Osteocyte (in vitro differentiated cells): ENCODE measurements at places on chromosomes 4 and X. TPM values are rescaled to one million over a fixed set of nuclear protein-coding genes. Genes with fewer than 3 reads are reported as not detected.
A peak's percentile ranks its signal among the peaks of the same experiment; 100 is the strongest.

FAT4 gene
- 106 and 114 TPM in 2 replicates for total RNA-seq

FGG gene
- not detected in 2 replicates for total RNA-seq

CSAG1 gene
- total RNA-seq, result not detected in 2 replicates

CFAP299 gene
- total RNA-seq, result not detected in 2 replicates

S100G gene
- not detected in 2 replicates for total RNA-seq

FGD1 gene
- total RNA-seq, result 29.0 and 29.5 TPM in 2 replicates

TMSB15A gene
- total RNA-seq, result 5.9 and 6.6 TPM in 2 replicates

PAGE4 gene
- not detected in 2 replicates for total RNA-seq

DNA sequence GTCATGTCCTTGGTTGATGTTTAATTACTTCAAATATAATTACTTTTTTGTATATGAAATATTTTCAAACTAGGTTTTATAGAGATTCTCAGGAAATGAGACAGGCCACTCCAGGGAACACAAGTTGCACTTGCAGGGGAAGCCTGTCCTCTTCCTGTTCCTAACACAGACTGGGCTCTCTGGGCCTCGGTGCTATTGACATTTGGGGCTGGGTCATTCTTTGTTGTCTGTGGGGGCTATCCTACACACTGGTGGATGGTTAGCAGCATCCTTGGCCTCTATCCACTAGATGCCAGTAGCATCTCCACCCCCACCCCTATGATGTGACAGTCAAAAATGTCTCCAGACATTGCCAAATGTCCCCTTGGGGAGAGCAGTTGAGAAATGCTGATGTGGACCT is 49.3 kb upstream of the MAP3K15 start:
- H3K27ac ChIP-seq, result no peak overlapping the region
- H3K4me3 ChIP-seq, result no peak overlapping the region
- peak; percentile 54 for DNase-seq

DNA sequence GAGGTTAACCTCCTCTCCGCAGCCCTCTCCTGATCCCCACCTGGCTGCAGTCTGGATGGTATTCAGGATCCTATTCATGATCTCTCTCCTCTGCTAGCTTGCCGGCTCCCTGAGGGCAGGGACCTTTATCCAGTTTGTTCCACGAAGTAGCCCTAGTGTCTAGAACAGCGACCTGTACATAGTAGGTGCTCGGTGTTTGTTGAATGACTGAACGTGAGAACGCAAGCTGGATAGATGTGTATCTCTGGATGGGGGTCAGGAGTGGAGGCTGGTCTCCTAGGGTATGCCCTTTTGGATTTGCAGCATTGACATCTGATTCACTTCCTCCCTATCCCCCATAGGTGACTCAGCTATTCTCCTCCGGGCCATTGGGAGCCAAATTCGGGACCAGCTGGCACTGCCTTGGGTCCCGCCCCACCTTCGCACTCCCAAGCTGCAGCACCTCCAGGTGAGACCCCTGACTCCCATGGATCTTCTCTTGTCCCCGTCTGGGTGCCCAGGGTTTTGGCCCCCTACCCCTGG is 7.3 kb downstream of the CCDC22 start:
- no peak overlapping the region for H3K27ac ChIP-seq
- no peak overlapping the region for H3K4me3 ChIP-seq
- H3K36me3 ChIP-seq, result peaks cover 7% of the 10 kb centered on the region
- no peaks in the 10 kb centered on the region for H3K4me1 ChIP-seq
- no peak for DNase-seq
- no peaks in the 10 kb centered on the region for H3K27me3 ChIP-seq

- peak; percentile 90 for DNase-seq
- H3K27ac ChIP-seq, result peak within 1 kb of the TSS; percentile 95
- H3K4me1 ChIP-seq, result peaks cover 20% of the 10 kb centered on the region
- H3K27me3 ChIP-seq, result no peaks in the 10 kb centered on the region
Observed at GRCh38 chrX:68433155-68433980, at the start of gene OPHN1. TSS of gene OPHN1 (minus strand) at chrX:68433495. CDS start at chrX:68433020, 475 bp downstream.

DNA sequence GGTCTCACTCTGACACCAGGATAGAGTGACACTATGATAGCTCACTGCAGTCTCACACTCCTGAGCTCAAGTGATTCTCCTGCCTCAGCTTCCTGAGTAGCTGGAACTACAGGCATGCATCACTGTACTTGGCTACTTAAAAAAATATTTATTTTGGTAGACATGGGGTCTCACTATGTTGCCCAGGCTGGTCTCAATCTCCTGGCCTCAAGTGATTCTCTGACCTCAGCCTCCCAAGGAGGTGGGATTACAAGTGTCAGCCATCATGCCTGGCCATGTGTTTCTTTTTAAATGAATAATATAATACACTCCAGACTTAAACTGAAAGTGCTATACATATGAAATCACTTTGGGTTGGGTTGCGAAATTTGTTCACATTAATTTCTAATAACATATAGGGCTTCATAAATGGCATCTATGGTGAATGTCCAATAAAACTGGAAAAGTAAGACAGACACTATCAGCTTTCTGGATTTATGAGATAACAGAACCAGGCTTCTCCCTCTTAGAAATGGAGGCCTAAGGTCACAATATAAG is 48.0 kb downstream of the SEC24D start:
- H3K4me3 ChIP-seq, result no peak overlapping the region
- no peak for DNase-seq
- peaks cover 43% of the 10 kb centered on the region for H3K4me1 ChIP-seq
- H3K36me3 ChIP-seq, result peaks cover 42% of the 10 kb centered on the region
- H3K27me3 ChIP-seq, result no peaks in the 10 kb centered on the region

DNA sequence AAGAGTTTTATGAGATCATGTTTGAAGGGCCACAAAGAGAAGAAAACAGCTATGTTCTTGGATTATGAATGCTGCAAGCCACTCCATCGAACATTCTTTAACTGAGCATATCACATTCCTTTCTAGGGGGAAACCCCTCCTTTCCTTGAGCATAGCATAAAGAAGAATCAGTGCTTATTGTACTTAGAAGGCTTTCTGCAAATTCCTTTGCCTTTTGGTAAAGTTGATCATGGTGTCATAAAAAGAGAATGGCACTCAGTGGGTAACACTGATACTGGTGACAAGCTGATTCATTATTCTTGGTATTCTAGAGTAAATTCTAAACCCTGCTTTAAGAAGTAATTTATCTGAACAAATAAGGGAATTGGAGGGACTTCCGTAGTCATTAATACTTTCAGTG is 88.5 kb upstream of the GPR34 start:
- no peak overlapping the region for H3K4me3 ChIP-seq
- H3K36me3 ChIP-seq, result no peaks in the 10 kb centered on the region
- H3K27ac ChIP-seq, result peak overlapping the region; percentile 27
- H3K27me3 ChIP-seq, result no peaks in the 10 kb centered on the region
- H3K4me1 ChIP-seq, result peaks cover 35% of the 10 kb centered on the region

DNA sequence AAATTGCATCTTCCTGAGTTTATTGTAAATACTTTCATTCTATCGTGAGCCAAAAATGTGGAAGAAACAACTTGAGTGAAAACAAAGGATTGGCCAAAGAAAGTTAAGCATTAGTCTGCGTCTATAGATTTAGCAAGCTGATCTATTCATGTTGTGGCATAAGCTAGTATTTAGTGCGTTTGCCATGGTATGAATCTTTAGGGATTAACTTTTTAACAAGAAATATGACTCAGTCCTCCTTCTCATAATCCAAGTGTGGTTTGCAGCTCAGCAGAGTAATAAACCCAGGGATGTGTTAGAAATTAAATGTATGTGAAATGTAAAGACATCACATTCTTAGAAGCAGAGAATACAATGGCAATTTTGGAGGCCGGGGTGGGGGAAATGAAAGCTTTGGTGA is 1110.9 kb downstream of the NLGN4X start:
- no peaks in the 10 kb centered on the region for H3K27me3 ChIP-seq
- no peaks in the 10 kb centered on the region for H3K36me3 ChIP-seq
- DNase-seq, result no peak
- no peaks in the 10 kb centered on the region for H3K4me1 ChIP-seq
- no peak overlapping the region for H3K27ac ChIP-seq

DNA sequence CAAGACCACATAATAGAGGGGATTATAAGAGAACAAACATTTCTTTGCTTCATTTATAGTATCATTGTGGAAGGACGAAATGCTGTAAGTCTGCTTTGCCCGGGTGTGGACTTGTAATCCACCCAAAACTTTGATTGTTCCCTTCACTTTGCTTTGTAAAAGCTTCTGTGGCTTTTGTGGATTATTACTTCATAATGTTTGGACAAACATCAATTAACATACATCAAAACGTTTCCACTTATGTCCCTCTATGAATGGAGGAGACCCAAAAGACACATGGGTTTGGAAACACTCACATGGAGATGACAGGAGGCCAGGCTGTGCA is 415.4 kb downstream of the SPRY1 start:
- no peak overlapping the region for H3K4me3 ChIP-seq
- H3K4me1 ChIP-seq, result peaks cover 7% of the 10 kb centered on the region
- DNase-seq, result no peak
- no peaks in the 10 kb centered on the region for H3K27me3 ChIP-seq

DNA sequence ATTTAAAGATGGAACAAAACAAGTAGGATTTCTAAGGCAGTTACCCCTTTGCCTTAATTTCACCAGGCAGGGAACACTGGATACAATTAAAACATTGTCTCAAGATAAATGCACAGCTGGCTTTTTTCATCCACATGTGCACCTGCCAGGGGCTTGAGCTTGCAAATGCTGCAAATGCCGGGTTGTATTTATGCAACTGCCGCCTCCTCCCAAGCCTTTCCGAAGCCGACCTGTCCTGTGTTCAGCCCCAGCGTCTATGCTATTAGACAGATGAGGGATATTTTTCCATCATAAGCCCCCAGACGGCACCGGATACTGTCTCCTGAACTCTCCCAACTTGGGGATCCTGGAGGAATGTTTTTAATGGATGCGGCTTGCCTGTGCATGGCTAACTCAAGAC is 251.6 kb downstream of the CRLF2 start:
- H3K4me1 ChIP-seq, result no peaks in the 10 kb centered on the region
- no peaks in the 10 kb centered on the region for H3K36me3 ChIP-seq
- H3K27me3 ChIP-seq, result no peaks in the 10 kb centered on the region
- DNase-seq, result peak; percentile 56

DNA sequence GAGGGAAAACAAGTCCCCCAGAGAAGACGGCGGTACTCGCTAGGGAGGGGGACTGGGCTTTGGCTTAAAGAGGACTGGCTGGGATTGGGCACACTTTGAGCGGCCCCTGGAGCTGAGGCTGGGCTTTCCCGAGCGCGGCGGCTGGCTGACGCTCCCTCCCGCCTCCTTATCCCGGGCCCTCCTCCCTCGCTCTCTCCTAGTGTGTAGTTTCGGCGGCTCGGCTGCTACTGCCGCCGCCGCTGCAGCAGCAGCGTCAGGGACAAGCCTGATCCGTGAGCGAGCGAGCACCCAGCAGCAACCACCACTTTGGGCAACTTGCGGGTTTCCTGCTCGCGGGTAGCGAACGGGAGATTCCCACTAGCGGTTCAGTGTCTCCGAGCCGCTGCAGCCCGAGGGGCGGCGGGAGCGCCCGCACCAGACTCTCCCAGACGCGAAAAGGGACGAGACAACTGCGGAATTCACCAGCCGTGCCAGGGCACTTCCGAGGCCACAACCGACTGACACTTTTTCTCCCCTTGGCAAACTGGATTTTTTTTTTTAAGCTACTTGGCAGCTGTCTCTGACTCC is 632 bp upstream of the PCDH7 start:
- peak overlapping the region; percentile 98 for H3K27ac ChIP-seq
- peak overlapping the region; percentile 100 for H3K4me3 ChIP-seq
- DNase-seq, result peak; percentile 93
- H3K4me1 ChIP-seq, result peaks cover 18% of the 10 kb centered on the region
- peaks cover 19% of the 10 kb centered on the region for H3K36me3 ChIP-seq

DNA sequence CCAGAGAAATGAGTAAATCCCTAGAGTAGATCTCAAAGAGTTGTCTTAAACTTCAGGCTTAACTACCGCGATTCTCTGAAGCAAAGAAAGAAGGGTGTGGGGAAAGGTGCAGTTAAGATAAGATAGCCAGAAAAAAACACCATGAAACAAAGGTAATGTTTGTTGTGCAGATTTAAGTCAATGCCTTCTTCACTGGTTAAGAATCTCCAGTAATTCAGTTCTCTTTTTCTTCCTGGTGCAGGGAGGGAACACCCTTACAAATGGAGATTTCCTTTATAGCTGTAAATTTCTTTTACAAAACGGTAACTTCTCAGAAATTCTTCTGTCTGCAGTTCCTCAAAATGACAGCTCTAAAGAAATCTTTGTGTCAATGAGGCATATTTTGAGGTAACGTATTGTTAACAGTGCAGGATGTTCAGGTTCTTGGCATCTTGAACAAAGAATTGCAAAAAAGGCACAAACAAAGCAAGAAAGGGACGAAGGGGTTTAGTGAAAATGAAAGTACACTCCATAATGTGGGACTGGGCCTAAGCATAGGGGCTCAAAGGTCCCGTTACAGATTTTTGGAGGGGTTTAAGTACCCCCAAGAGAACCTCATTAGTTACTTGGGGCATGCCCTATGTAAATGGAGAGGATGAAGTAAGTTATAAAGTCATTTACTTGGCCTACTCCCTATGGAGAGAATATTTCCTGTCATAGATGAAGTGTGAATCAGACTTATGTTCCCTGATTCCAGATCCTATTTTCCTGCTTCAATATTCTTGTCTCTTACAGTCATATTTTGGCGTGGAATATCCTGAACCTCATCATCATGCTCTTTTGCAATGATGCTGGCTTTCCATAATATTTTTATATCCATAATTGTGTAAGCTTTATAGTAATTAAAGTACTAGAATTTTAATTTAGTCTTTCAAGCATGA is 492.0 kb downstream of the PCDH11X start:
- no peak for DNase-seq
- H3K36me3 ChIP-seq, result no peaks in the 10 kb centered on the region
- H3K4me3 ChIP-seq, result no peak overlapping the region
- H3K27me3 ChIP-seq, result no peaks in the 10 kb centered on the region
- H3K4me1 ChIP-seq, result no peaks in the 10 kb centered on the region

DNA sequence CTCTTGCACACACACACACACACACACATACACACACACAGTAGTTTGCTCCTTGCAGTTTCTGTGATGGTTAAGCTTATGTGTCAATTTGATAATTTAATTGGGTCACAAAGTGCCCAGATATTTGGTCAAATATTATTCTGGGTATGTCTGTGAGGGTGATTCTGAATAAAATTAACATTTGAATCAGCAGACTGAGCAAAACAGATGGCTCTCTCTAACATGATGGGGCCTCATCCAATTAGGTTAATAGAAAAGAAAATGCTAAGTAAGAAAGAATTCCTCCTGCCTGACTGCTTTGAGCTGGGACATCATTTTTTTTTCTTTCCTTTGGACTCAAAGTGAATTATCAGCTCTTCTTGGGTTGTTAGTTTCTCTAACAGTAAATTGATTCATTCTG is 191.2 kb upstream of the INTU start:
- peaks cover 30% of the 10 kb centered on the region for H3K27me3 ChIP-seq
- peaks cover 6% of the 10 kb centered on the region for H3K4me1 ChIP-seq
- DNase-seq, result no peak
- H3K36me3 ChIP-seq, result no peaks in the 10 kb centered on the region
- no peak overlapping the region for H3K27ac ChIP-seq
- no peak overlapping the region for H3K4me3 ChIP-seq

DNA sequence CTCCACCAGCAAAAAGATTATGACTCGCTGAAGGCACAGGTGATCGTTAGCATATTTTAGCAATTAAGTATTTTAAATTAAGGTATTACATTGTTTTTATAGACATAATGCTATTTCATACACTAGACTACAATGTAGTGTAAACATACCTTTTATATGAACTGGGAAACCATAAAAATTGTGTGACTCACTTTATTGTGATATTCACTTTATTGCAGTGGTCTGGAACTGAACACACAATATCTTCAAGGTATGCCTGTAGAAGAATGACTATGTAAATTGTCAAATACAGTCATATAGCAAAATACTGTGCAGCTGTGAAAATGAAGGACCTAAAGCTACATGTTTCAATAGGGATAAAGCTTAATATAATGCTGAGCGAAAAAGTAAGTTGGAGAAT is 26.6 kb upstream of the MAML3 start:
- H3K4me1 ChIP-seq, result no peaks in the 10 kb centered on the region
- no peak overlapping the region for H3K4me3 ChIP-seq
- peaks cover 3% of the 10 kb centered on the region for H3K27me3 ChIP-seq
- no peaks in the 10 kb centered on the region for H3K36me3 ChIP-seq
